NCI-H2029 (cell line): ENCODE measurements at places on chromosomes 12 and 14.

GRCh38 chr14:65228956-65229747 is 126.8 kb upstream of the MAX start:
- no peak for DNase-seq

DNA sequence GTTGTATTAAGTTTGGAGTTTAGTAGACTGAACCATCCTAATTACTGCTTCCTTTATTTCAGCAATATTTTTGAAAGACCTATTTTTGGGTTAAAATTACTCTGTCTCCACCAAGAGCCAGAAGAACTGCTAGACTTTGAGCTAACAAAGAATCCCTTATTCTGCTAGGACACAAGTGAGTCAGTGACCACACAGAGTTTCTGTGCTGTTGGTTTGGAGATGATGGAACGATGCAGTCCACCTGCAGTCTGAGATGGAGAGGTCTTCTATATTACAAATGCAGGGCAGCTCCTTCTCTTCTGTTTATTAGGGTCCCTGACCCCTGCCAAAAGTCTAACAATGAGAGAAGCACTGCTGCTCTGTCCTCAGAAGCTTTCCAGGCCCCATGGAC is 6.7 kb upstream of the STXBP6 start:
- DNase-seq, result no peak

- DNase-seq, result no peak
Observed at GRCh38 chr12:70885956-70886355, 34.6 kb downstream of the PTPRR start.

- no peak for DNase-seq
Observed at GRCh38 chr12:52394836-52395405, 9.5 kb upstream of the KRT84 start.

DNA sequence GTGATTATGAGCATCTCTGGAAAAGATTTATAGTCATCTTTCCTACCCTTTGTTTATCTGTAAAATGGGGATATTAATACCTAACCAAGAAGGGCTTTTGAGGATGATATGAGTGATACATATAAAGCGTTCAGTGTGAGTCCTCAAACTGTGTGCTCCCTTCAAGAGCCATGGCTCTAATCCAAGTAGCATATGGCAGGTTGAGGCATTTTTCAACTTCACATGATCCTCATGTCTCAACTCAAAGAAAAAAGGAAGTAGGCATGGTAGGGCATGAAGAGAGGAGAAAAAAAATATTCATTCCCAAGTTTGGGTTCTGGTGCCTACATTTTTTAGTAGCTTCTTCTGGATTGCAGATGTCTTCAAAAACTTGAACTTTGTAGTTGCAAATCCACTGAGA is 286.3 kb upstream of the ATP2B1 start:
- DNase-seq, result no peak

DNA sequence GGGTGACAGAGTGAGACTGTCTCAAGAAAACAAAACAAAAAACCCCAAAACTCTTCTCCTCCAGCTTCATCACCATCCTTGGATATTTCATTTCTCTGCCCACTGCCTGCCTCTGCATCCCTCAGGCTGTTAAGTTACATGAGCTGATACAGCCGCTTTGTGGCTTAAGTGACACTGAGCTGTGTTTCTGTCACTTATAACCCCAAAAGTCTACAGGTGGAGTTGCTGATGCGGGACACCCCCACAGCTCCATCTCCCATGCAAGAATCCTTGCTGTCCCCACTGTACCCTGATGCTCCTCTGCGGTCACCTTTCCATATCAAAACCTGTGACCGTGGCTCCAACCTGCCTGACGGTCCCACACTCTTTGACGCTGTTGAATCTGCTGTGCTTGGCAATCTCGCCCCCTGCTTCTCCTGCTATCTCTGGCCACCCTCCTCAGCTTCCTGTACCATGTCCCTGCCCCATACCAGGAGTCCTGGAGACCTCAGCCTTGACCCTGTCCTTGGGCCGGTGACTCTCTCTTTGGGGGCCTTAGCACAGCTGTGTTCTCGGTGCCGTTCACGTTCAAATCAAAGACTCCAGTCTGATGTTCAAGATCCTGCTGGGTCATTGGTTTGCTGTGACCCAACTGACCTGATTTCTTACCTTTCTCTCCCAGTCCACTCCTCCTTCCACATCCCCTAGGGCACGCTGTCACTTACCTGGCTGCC is 20.3 kb downstream of the HVCN1 start:
- no peak for DNase-seq

DNA sequence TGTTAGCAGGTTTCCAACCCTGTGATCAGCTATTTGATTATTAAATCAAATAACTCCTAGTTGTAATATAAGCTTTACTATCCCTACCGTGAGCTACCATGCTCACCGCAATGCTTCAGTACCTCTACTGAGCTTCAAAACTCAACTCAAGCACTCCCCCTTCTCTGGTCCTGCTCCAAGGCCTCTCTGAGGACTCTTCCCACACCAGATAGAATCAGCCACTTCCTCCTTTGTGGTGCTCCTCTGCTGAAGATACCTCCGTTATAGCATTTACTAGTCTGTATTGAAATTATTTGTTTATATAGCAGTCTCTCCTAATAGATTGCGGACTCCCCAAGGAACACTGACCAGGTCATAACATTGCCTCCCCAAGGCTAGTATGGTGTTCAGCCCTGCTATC is 17.5 kb downstream of the AREL1 start:
- no peak for DNase-seq

GRCh38 chr14:67510836-67511235 is 22.3 kb upstream of the PLEKHH1 start:
- no peak for DNase-seq

DNA sequence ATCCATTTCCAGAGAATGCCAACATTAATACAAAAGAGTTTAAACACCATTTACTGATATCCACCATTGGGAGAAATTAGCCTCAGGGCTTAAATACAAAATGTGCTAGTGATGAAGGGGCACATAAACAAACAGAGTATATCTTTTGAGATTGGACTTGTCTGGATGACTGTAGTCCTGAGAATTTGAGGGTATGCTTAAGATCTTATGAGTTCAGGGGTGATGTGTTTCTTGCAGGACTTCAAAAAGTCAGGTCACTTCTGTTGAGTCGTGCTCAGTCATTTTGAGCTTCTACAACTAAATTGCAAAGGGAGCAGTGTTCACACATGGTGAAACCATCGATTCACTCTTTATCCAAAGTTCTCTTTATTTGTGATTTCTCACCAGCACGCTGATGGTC is 425.7 kb downstream of the ATP23 start:
- no peak for DNase-seq

GRCh38 chr14:50381823-50382287 is 14.8 kb downstream of the CDKL1 start:
- DNase-seq, result no peak

- DNase-seq, result no peak
Observed at GRCh38 chr14:96187216-96188031, 17.2 kb upstream of the BDKRB2 start.

- DNase-seq, result no peak
Observed at GRCh38 chr12:304805-305204, 42.2 kb upstream of the SLC6A13 start.

DNA sequence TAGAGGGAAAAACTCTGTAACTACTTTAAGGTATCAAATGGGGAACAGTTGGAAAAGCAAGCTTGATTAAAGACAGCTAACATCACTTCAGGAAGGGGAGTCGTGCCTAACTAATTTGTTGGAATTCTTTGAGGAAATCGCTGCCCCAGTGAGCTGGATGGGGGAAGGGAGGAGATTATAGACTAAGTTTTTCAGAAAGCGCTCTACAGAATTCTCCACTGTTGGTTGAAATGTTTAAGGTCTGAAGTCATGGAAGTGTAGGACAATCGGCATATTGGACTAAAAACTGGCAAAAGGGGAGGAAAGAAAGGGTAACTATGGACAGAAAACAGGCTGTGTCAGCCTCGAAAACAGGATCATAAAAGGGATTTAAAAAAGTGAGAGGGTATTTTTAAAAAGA is 229.9 kb upstream of the HMGA2 start:
- no peak for DNase-seq

DNA sequence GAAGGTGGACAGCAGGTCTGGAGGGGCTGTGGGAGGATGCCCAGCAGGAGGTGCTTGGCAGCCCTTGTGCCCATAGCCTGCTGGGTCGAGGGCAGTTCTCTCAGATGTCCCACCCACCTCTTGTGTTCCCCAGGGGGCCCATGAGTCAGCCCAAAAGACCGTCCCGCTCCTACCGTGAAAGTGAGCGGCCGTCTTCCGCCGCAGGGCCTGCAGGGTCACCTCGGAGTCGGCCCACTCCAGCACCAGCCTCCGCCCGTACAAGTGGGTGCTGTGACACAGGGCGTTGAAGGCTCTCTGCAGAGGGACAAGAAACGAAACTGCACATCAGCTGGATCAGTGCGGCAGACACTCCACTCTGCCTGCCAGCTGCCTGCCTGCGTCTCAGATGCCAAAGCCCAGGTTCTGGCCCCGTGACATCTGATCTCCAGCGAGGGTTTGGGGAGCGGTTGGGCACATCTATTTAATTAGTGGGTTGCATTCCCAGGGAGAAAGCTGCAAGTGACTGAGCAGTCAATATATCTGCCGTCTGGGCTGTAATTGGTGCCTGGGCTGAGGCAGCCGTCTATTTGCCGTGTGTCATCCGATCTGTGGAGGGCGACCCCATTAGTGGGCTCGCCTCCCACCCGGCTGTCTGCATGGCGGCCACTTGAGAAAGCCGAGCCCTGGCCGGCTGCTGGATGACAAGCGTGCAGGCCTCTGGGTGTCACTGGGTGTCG is 121.5 kb downstream of the RBM19 start:
- no peak for DNase-seq

- no peak for DNase-seq
Observed at GRCh38 chr12:39581592-39581991, 38.0 kb downstream of the ABCD2 start.

DNA sequence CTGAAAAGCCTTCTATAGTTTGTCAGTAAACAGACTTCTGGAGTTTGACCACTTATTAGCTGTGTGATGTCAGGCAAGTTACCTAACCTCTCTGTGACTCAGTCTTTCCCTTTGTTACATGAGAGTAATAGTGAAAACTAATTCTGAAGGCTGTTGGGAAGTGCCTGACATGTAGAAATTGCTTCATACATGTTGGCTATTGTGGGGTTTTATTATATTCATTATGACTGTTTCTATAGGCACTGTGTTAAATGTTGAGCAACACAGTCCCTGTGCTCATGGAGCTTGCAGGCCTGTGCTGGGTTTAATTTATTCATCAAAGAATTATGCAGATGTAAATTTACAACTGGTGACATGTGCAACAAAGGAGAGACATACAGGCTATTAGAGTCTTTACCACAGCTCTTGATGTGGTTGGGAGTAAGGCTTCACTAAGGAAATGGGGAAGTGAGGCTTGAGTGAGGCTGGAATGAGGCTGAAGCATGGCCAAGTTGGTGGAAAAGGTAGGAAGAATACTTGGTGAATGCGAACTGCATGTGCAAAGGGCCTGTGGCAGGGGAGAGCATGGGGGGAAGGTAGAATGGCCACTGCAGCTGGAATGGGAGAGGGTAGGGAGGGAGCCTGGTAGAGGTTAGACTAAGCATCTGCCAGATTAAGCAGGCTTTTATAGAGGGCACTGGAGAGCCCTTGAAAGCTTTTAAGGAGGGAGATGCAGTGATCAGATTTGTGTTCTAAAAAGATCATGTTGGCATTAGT is 236.4 kb upstream of the CRY1 start:
- no peak for DNase-seq

DNA sequence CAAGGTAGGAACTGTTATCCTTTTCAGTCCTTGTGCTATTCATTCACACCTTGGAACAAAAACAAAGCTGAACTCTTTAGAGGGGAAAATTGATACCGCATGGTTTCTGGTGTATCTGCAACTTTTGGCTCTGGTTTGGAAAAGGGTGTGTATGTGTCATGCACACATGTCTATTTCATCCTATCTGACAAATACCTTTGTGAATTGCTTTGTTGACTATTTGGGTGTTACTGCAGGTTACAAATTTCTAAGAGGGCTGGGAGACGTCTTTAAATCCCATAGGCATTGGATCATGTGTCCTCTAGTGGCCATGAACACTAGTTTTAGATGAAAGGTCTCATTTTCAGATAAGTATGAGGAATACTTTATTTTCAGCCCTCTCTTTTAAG is 59.9 kb upstream of the IFNG-AS1 start:
- no peak for DNase-seq

GRCh38 chr12:24302708-24303107 is 353.2 kb upstream of the SOX5 start:
- DNase-seq, result no peak

GRCh38 chr12:119666226-119666795 is 1.6 kb upstream of the PRKAB1 start:
- DNase-seq, result no peak

GRCh38 chr12:21566907-21567394 is 37.7 kb downstream of the GYS2 start:
- DNase-seq, result no peak

DNA sequence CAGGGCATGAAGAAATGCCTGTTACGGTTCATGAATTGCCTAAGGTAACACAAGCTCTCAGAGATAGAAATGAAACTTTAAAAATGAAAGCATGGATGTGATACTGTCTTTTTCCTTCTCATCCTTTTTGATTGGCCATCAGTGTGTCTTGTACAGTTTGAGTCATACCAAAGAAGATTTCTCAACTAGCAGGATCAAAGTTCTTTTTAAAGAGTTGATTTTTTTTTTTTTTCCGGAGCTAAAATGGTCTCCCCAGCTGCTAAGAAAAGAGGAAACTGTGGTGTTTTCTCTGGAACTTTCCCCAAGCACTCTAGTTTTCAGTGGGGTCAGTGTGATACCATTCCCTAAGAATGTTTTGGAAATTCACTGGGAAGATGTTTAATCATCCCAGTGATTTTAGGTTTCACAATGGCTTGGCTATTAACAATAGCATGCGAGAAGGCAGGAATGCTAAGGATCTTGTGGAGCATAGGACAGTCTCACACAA is 105.0 kb downstream of the ETNK1 start:
- DNase-seq, result no peak

DNA sequence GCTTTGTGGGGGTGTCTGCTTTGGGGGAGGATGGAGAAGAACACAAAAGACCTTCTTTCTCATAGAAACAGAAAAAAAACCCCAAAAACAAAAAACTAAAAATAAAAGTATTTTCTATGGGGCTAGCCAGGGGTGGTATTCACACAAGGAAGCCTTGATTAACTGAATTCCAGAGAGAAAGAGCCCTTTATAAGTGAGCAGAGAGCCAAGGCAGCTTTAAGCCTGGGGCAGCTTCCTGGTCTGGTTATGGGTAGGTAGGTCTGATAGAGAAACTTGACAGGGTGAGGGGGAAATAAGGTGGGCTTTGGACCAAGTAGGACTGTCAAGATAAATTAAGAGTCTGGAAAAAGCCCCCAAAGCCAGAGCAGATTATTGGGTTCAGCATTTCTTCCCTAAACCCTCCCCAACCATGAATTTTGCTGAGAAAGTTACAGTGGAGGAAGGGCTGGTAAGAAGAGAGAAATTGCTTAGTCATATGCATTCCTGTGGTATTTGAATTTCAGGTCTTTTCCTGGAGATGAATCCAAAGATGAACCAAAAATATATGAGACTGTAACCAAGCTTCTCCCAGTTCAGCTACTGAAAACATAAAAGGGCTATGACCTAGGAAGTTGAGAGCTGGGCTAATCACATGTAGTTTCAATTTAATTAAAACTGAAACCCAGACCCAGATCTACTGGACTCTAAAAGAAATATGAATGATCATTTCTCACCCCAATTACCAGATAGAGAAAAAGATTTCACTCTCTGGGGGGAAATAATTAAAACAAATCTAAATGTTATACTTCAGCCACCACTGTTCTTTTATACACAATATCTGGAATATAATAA is 144.8 kb downstream of the TBC1D30 start:
- no peak for DNase-seq
